GM12891 (cell line): ENCODE measurements at places on chromosomes 1 and 21.

- no peak for DNase-seq
Measured at GRCh38 chr1:32128479-32128878, 20.6 kb downstream of the KPNA6 start.

- no peak for DNase-seq
Measured at GRCh38 chr1:44664730-44665370, 9.4 kb downstream of the TMEM53 start.

GRCh38 chr1:14263671-14264070, 334.8 kb upstream of the KAZN start:
- DNase-seq, result no peak

- DNase-seq, result no peak
Measured at GRCh38 chr1:180301135-180301742, 71.2 kb downstream of the LHX4 start.

DNA sequence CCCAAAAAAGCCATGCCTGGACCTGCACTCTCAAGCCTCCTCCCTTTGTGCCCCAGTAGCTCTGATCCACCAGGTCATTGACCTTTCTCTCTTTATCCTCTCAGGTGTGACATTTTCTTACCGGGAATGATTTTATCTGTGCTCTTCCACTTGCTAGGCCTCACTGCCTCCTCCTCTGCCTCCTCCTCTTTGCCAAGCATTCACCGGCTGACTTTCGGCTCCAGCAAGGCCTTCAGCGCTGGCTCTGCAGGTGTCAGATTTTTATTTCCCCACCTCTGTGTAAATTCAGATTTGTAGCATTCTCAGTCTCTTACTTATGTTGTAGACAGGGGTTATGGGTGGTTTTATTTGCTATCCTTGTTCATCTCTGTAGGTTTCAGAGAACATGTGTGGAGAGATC, 91.5 kb downstream of the ST6GALNAC5 start:
- no peak for DNase-seq

- DNase-seq, result no peak
Measured at GRCh38 chr1:115757856-115758255, 10.7 kb downstream of the CASQ2 start.

GRCh38 chr1:117664314-117664713, 58.5 kb downstream of the TENT5C start:
- DNase-seq, result peak; percentile 62

- DNase-seq, result no peak
Measured at GRCh38 chr1:3034728-3035562, 13.7 kb downstream of the ACTRT2 start.

DNA sequence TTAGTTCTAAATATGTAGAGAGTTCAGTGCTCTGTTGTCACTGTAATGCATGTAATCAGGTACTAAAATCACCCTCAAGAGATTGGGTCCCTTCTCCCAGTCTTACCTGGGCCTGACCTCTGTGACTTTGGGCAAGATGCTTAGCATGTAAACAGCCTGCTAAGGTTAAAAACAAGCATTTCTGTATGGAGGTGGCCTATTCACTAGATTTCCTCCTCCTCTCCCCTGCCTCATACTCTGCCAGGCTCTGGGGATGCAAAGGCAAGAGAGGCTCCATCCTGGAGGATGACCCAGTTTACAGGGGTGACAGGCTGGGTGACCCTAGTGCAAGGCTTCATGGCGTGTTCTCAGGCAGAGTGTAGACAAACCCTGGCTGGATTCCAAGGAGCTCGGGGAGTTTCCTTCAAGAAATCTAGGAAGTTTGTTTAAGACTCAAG, 28.8 kb downstream of the VANGL2 start:
- DNase-seq, result no peak

DNA sequence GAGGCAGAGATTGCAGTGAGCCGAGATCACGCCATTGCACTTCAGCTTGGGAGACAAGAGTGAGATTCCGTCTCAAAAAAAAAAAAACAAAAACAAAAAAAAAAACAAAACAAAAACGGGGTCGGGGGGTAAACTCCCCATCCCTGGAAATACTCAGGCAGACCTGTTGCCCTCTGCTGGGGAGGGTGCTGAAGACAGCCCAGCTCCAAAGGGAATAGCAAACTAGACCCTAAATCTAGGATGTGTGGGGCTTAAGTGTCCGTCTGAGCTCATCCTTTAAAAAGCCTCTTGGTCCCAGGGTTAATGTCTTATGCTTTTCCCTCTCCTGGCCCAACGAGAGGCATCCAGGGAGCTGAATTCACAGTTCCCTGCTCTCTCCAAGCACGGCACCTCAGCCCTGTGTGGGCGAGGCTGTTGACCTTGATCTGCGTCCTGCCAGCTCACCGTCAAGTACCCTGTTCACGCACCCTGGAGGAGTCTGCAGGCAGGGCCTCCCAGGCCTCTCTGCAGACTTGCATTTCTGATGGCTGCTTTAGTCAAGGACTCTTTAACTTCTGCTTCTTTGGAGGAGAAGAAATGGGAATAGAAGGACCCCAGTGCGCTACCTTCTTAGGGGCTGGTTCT, 22.3 kb downstream of the KCND3 start:
- no peak for DNase-seq

DNA sequence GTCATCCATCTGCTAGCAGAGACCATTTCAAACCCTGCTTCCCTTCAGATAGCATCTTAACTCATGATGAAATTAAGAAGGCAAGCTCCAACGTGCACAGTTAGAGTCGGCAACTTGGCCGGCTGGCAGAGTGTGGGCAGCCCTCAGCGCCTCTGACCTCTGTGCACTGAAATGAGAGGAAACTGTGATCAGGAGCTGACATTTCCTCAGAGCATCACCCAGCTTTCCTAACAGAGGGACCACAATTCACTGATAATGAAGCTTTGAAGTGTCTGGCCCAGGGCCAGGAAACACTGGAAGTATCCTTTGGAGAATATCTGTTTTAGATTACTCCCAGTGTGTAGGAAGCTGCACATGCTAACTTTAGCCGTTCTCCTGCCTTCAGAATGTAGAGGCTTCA, 145.0 kb upstream of the ZC3H11B start:
- DNase-seq, result no peak

DNA sequence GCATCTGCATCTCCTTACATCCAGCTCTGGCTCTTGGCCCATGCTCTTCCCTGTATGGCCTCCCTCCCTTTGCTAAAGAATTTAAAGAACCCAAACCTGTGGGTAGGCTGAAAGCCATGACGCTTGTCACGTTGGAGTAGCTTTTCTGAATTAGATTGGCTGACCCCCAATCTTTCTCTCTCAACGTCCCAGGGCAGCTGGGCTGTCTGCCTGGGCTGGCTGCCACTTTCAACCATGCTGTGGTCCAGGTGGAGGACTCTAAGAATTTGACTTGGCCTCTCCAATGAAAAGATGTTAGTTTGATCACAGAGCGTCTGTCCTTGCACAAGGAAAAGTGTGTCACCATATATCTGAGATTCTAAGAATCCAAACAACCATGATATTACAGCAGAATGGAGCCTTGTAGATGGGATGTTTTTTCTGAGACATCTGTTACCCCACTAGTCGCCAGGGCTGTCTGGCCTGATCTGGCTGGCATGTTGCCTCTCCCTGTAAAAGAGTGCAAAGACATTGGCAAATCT, 6.5 kb upstream of the IGSF3 start:
- DNase-seq, result no peak

DNA sequence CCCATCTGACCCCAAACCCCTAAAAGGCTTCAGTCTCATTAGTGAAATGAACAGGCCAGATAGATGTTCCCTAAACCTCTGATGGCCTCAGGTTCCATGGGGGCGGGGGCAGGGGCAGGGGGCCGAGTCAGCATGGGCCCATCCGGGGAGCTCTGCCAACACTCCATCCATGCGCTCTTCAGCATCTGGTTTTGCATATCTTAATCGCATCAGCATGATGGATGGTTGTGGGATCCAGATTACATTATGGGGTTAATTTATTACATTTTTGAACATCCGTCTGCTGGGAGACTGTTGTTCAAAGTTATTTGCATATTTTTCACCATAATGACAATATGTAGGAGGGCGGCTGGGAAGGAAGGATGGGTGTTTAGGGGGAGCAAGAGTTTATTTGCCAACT, 3.1 kb upstream of the MAD2L2 start:
- no peak for DNase-seq

DNA sequence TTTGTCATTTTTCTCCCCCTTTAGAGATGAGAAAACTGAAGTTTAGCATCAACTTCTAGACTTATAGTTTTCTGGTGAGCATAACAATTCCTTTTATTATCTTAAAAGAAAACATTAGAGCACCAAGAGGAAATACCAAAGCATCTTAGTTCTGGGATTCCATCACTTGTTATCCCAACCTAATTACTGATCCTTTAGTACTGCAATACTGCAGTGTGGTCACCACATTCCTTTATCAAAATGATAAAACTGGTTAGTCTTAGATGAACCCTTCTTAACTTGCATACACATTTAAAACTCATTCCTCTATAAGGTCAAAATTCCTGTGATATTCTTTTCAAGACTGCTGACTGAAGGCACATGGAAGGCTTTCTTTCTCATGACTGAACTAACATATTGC, 23.1 kb downstream of the SOD1 start:
- no peak for DNase-seq
